NCI-H1436 (cell line): ENCODE measurements at places on chromosomes 5 and 9.

GRCh38 chr9:5582835-5583195, 46.1 kb upstream of the RIC1 start:
- no peak for DNase-seq

GRCh38 chr5:133935667-133935940, 32.8 kb downstream of the C5orf15 start:
- no peak for DNase-seq

- DNase-seq: no peak
These were observed 2.2 kb downstream of the BTNL3 start for GRCh38 chr5:180990882-180991242.

DNA sequence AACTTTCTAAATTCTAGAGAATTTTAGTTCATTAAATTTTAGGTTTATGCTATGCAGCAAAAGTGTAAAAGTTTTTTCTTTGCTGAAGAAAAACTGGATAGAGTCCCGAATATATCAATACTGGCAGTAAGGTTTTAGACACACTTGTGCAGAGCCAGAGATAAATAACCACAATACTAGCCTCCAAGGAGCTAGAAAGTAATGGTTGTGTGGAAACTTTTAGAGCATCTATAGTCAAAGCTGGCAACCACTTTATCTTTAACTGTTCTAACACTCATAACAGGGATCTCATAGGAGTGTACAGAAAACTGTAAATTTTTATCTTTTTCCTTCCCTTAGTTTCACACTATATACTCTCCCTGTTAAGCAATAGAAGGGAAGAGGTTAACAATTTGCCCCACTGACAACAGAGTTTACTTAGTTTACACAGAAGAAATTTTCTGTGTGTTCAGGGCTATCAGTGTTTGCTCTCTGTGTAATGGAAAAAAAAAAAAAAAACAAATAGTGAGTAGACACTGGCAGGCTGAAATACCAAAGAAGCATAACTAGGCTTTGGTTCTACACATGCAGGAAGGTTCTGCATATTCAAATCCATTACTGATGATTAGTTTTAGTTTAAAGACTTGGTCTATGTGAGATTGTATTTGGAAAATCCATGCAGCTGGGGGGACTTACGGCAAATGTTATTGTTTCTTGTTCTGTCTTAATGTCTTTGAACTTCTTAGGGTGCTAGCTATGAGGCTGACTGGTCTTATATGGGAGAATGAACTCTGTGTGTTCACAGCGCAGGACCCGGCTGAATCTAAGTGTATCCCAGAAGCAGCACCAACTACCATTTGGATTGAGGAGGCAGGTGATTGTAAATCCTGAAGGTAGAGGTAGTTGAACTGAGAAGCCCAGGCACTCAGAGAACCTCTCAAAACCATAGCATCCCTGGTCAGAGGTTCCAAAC, 187.6 kb downstream of the PCSK1 start:
- DNase-seq: no peak

- DNase-seq: no peak
These were observed 56.7 kb upstream of the FAM120AOS start for GRCh38 chr9:93510041-93510440.

GRCh38 chr9:75242426-75242825, 154.1 kb downstream of the OSTF1 start:
- no peak for DNase-seq
